ENCODE measurements at places on chromosomes 4 and X.

GRCh38 chr4:15563871-15564270 is 91.3 kb downstream of the FBXL5 start:
- DNase-seq, result no peak

- DNase-seq, result peak; percentile 49
These were observed 981 bp downstream of the TET2 start for GRCh38 chr4:105147553-105148161.

- peak; percentile 56 for DNase-seq
These were observed 36.7 kb downstream of the SMPX start for GRCh38 chrX:21721195-21721594.

DNA sequence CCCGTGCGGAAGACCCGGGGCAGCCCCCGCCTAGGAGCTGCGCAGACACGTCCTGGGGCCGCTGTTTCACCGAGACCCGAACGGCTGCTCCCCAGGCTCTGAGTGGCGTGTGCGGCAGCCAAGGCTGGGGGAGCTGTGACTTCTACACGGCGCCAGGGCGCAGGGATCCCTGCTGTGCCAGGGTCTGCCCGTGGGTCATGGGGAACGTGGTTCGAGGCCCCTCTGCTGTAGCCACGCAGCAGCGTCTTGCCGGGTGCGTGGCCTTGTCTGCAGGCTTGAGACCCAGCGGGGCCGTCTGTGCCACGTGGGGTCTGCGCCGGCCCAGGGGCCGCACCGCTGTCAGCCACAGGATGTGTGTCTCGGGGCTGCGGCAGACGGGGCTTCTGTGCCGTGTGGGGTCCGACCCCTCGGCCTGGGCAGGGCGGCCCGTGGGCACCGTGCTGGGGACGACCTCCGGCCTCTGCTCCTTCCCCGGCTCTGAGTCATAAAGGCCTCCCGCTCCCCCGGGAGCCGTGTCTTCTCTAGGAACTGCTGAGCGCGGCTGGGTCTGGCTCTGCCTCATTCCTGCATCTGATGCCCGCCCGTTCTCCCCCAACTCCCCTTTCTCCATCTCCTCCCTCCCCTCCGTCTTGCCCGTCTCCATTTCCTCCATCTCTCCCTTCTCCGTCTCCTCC is 12.7 kb upstream of the GTPBP6 start:
- peak; percentile 69 for DNase-seq

DNA sequence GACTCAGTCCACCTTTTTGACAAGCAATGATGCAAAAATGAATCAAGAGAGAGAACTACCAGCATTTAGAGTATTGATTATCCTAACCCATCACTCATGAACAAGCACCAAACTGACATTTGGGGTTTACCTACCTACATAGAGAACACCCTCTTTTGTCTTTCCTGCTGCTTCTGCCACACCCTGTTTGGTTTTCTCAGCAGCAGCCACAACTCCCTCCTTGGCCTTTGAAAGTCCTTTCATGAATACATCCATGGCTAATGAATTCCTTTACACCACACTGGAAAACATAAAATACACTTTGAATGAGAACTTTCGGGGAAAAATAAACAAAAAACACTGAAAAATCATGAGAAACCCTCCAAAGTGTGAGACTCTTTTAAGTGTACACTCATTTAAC is 1.5 kb downstream of the SNCA start:
- no peak for DNase-seq

DNA sequence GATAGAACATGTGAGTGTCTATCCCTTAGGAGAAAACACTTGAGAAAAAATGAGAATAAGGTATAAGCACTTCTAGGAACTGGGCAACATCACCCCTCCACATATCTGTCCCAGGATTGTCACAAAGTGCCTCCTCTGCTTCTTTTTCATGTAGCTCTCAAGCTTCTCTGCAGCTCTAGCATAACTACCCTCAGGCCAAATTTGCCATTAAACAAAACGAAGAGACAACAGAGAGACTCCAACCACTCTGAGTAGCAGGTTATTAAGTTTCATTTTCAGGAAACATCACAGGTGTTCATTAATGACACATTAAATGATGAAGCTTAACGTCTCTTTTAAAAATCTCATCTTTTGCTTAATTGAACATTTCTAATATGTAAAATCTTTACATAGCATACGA is 580.0 kb downstream of the GALNTL6 start:
- no peak for DNase-seq
